Hypothalamus (tissue), 51 donors: ENCODE measurements at places on chromosomes 16 and 17.

DNA sequence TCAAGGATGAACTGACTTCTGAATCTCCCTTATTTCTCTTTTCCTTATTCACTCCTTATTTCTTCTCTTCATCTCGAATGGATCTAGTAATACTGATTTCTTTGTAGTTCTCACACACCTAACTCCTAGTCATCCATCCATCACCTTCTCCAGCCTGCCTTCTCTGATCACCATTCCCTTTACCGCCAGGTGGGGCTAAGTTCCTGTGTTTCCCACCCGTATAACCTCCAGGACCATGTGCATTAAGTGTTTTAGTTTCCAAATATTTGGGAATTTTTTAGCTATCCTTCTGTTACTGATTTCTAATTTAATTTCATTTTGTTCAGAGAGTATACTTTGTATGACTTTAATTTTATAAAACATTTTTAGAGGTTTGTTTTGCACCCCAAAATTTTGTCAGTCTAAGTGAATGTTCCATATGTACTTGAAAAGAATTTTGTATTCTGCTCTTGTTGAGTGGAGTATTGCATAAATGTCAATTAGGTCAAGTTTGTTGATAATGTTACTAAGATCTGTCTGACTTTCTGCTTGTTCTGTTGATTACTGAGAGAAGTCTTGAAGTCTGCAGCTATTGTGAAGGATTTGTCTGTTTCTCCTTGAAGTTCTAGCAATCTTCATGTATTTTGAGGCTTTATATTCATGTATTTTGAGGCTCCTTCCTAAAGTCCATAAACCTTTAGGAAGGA is 8.8 kb downstream of the BPTF start:
- no peak for DNase-seq

- DNase-seq = no peak
Measured at GRCh38 chr17:45127207-45127547, 5.1 kb downstream of the PLCD3 start.

- DNase-seq = no peak
Measured at GRCh38 chr16:4891886-4892216, 44.6 kb downstream of the UBN1 start.

DNA sequence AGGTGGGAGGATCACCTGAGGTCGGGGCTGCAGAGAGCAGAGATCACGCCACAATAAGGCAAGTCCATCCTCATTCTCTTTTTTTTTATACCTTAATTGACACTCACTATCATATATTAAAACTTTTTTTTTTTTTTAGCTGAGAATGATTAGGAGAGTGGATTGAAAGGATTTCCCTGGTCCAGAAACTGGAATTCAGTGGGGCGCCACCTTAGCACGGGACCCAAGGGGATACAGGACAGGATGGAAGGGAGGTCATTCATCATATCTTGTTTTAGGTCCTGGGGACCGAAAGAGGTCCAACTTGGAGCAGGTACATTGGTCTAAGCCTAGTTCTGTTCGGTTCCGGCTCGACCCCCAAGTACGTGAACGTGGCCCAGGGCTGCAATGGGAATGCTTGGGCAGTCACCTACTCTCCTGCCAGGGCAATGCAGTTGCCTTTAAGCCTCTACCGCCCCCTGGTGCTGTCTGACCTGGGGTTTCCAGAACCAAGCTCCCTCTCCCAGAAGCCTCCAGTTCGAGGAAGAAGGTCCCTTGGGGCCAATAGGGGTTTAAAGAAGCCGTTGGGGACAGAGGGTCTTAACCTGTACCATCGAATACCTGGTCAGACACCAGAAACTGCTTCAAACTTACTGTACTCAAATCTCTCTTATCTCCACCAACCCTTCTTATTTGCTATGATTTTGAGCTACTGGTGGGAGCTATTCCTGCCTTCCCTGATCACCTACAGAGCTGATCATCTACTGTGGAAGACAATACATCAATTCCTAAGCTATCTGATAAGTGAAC is 19.9 kb upstream of the GPATCH8 start:
- no peak for DNase-seq

GRCh38 chr17:75208161-75208560 is 2.7 kb downstream of the NUP85 start:
- no peak for DNase-seq

GRCh38 chr17:78241277-78242023 is 10.0 kb downstream of the TMEM235 start:
- DNase-seq = peak; percentile 54

DNA sequence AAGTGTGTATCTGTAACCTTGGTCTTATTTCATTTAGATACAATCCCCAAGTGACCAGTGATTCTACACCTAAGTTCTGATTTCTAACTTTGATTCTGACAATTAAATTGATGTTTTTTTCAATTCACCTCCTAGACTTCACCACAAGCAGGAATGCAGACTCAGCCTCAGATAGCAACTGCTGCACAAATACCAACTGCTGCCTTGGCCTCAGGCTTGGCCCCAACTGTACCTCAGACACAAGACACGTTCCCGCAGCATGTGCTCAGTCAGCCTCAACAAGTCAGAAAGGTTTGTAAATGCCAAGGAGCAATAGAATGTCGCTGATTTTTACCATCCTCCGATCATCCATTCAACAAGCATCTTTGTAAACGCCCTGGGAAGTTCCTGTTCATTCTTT is 177.7 kb downstream of the MRTFB start:
- DNase-seq = no peak

GRCh38 chr17:4944163-4944553 is 4.1 kb downstream of the RNF167 start:
- no peak for DNase-seq

GRCh38 chr16:23062524-23062923 is 86.7 kb downstream of the USP31 start:
- DNase-seq = no peak

DNA sequence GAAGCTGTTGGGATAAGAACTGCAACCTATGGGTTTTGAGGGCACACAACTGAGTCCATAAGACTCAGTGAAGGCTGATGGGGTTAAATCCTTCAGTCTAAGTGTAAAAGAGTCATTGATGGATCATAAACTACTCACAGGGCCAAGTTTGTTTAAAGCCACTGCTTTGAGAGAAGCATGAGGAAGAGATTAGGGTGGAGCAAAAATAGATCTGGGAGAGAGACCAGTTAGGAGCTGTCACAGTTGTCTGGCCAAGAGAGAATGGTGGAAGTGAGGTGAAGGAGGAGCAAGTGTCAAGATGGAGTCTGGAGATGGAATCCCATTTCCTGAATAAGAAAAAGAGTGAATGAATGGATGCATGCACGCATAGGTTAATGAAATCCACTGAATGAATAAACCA is 379.1 kb upstream of the CDH11 start:
- DNase-seq = no peak

DNA sequence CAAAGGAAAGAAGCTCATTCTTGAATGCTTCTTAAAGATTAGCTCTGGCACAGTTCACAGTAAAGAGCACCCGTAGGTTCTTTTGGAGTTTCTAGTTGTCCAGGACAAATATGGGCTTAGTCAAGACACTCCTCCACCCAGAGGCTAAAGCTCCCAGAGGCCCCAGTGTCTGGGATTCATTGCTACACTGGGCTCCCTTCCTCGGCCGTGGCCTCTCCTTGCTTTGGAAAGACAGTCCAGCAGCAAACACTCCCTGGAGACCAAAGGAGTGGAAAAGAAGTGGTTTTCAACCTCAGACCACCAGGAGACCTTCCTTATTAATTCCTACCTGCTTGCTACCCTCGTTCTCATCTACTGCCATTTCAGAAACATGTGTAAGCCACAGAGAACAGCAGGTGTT is 17.1 kb downstream of the PHB1 start:
- no peak for DNase-seq

- DNase-seq = no peak
Measured at GRCh38 chr17:4854111-4854681, 21.1 kb downstream of the MINK1 start.

GRCh38 chr16:83630979-83631378 is 176.8 kb upstream of the HSBP1 start:
- DNase-seq = no peak

GRCh38 chr16:88703486-88704309 is 2.5 kb downstream of the RNF166 start:
- DNase-seq = no peak

- DNase-seq = no peak
Measured at GRCh38 chr16:47947723-47948122, 208.1 kb downstream of the ABCC12 start.

- DNase-seq = no peak
Measured at GRCh38 chr17:78783711-78784324, 1.7 kb upstream of the CYTH1 start.

GRCh38 chr17:7509937-7510336 is 25.8 kb downstream of the POLR2A start:
- DNase-seq = no peak

DNA sequence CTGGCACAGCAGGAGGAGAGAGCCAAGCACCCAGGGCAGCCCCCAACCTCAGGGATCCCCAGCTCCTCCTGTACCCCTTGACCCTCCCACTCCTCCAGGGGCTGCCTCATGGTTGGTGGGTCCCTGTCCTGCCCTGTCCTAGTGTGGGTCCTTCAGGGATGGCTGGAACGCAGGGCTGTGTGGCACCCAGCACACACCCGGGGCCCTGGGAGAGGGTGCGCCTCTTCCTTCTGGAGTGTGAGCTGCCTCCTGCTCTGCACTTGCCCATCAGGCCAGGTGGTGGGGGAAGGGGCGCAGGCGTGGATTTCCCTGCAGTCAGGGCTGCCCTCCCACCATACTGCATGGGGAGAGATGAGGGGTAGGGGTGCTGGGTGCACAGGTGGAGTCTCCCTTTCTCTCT is 42.6 kb downstream of the SOCS1 start:
- DNase-seq = no peak

DNA sequence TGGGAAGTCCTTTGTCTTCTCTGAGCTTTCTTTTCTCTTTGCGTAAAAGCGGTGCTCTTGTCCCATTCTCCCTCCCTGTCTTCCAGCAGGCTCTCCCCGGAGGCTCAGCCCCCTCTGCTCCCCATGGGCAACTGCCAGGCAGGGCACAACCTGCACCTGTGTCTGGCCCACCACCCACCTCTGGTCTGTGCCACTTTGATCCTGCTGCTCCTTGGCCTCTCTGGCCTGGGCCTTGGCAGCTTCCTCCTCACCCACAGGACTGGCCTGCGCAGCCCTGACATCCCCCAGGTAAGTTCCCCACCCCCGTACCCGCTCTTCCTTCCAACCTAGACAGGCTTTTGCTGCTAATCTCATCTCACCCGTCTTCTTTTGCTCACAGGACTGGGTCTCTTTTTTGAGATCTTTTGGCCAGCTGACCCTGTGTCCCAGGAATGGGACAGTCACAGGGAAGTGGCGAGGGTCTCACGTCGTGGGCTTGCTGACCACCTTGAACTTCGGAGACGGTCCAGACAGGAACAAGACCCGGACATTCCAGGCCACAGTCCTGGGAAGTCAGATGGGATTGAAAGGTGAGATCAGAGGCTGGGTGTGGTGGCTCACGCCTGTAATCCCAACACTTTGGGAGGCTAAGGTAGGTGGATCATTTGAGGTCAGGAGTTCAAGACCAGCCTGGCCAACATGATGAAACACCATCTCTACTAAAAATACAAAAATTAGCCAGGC is 1.3 kb downstream of the TMEM219 start:
- no peak for DNase-seq

DNA sequence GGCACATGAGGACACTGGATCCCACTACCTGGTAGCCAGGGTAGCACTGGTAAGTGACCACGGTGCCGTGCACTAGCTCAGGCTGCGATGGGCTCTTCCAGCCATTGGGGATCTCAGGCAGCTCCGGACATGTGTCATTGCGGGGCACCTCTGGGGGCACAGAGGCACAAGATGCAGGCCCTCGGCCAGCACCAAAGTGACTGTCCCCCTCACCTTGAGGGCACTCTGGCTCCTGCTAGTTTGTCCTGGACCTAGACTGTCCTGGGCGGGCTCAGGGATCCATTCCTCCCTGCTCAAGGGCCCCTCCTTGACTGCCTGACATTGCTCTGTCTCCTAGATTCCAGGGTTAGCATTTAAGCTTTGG is 6.7 kb upstream of the PHF12 start:
- no peak for DNase-seq

GRCh38 chr17:9255833-9256232 is 234.5 kb downstream of the NTN1 start:
- DNase-seq = no peak

DNA sequence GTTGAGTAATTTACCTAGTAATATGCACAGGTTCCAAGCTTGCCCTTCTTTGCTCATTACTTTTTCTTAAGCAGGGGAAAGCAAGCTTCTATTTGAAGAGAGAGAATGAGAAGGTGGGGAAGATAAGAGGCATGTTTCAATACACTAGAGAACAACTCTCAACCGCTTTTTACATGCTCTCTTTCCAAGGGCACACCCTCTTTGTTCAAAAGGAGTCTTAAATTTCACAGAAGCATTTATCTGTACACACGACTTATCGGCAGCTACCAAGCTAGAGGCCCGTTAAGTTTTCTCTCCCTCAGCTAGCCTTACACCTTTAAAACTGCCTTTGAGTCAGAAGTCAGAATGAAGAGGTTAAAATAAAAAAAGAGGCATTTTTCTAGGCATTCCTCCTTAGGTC is 79.6 kb downstream of the STH start:
- DNase-seq = no peak

DNA sequence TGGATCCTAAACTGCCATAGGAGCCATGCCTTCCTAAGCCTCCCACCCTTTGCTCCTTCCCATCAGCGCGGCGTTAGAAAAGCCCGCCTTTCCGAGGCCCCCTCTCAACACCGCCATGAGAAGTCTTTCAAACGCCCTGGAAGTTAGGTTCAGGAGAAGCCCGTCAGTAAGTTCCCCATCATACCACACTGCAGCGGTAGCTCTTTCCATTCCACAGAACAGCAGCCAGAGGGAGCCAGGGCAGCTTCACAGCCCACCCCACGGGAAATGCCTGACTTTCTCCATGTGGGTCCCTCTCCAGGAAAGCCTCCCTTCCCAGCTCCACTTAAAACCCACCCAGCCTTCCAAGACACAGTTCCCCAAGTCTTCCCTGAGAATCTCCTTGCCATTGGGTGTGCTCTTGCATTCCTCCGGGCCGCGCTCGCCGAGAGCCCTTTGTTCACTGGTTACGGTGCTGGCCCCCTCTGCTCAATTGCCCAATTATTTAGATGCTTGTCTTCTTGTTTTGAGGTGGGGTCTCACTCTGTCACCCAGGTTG is 28.7 kb downstream of the KIAA0513 start:
- no peak for DNase-seq

- no peak for DNase-seq
Measured at GRCh38 chr17:79162012-79162963, 87.7 kb downstream of the ENGASE start.

GRCh38 chr17:57589151-57590034 is 155.7 kb downstream of the CCDC182 start:
- no peak for DNase-seq

DNA sequence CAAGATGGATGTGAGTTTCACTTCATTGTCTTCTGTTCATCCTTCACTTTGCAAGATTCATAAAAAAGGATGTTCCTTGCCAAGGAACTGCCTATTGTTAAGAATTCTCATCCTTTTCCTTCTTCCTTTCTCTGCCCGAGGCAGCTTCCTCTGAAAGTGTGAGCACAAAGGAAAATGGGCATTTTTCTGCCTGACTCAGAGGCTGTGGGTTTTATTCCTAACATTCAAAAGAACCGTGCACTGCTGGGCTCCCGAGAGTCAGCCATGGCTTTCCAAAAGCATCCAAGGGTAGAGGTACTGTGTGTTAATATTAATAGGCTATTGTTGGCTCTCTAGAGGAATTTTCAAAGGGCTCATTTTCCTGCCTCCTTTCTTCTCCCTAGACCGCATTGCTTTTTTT is 289.4 kb downstream of the ABCC12 start:
- no peak for DNase-seq
